ENCODE measurements at places on chromosomes 3 and 15.

- no peak for DNase-seq
- H3K4me3 ChIP-seq: peak overlapping the region; percentile 67
- no peaks in the 10 kb centered on the region for H3K27me3 ChIP-seq
- no peaks in the 10 kb centered on the region for H3K36me3 ChIP-seq
- no peak overlapping the region for H3K27ac ChIP-seq
- no peaks in the 10 kb centered on the region for H3K4me1 ChIP-seq
Measured at GRCh38 chr3:46844881-46845312, 18.3 kb downstream of the MYL3 start.

- no peaks in the 10 kb centered on the region for H3K4me1 ChIP-seq
- H3K4me3 ChIP-seq: no peak overlapping the region
- DNase-seq: no peak
- no peaks in the 10 kb centered on the region for H3K36me3 ChIP-seq
Measured at GRCh38 chr3:38610436-38610835, 39.1 kb downstream of the SCN5A start.

- no peak overlapping the region for H3K27ac ChIP-seq
- peak; percentile 63 for DNase-seq
- H3K4me1 ChIP-seq: peaks cover 10% of the 10 kb centered on the region
- H3K4me3 ChIP-seq: no peak overlapping the region
- H3K36me3 ChIP-seq: no peaks in the 10 kb centered on the region
Measured at GRCh38 chr3:66029443-66029842, 9.3 kb downstream of the MAGI1 start.

DNA sequence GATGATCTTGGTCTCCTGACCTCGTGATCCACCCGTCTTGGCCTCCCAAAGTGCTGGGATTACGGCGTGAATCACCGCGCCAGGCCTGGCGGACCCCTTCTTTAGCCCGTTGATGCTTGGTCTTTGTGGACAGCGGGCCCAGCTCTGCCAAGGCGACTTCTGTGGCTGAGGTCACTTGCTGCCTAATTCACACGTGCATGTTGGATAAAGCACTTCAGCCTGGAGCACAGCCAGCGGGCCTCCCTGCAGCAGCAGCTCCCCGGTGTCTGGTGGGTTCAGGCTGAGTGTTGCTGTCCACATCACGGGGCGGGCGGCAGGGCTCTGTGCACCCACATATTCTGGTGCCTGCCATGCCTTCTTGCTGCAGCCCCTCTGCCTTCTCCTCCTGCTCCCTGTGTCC is 88.4 kb downstream of the DGKG start:
- no peak for DNase-seq
- H3K4me1 ChIP-seq: no peaks in the 10 kb centered on the region
- H3K27ac ChIP-seq: no peak overlapping the region

- no peak overlapping the region for H3K4me3 ChIP-seq
- no peak overlapping the region for H3K27ac ChIP-seq
- H3K27me3 ChIP-seq: no peaks in the 10 kb centered on the region
- H3K4me1 ChIP-seq: peaks cover 11% of the 10 kb centered on the region
Measured at GRCh38 chr15:51907136-51907862, 64.3 kb downstream of the LEO1 start.
